ENCODE measurements at places on chromosomes 2 and 18. TPM values are rescaled to one million over a fixed set of nuclear protein-coding genes. Genes with fewer than 3 reads are reported as not detected.
A peak's percentile ranks its signal among the peaks of the same experiment; 100 is the strongest.

CNOT9 gene
- total RNA-seq: 85.2 TPM

GRB14 gene
- 0.25 TPM for total RNA-seq

LIMS3 gene
- total RNA-seq: not detected

KLHL41 gene
- total RNA-seq: not detected

CDKL4 gene
- 1.6 TPM for total RNA-seq

LRRTM1 gene
- not detected for total RNA-seq

ADAM23 gene
- 7.7 TPM for total RNA-seq

DPP10 gene
- not detected for total RNA-seq

DNA sequence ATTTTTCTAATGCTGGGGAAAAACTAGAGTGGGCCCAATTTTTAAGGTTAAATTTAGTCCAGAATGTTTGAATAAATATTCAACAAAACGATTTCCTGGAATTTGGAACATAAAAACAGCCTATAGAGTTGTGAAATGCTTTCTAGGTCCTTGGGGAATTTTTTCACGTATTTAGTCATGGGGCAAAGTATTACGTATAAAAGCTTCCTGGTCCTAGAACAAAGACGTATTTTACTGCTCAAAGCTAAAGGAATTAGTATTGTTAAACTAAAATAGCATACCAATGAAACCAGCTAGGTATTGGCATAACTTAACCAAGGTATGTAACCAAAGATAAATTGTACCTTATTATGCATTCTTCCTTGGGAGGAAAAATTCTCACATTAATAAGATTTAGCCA lies 1.6 kb downstream of the SESTD1 start:
- DNase-seq: no peak

DNA sequence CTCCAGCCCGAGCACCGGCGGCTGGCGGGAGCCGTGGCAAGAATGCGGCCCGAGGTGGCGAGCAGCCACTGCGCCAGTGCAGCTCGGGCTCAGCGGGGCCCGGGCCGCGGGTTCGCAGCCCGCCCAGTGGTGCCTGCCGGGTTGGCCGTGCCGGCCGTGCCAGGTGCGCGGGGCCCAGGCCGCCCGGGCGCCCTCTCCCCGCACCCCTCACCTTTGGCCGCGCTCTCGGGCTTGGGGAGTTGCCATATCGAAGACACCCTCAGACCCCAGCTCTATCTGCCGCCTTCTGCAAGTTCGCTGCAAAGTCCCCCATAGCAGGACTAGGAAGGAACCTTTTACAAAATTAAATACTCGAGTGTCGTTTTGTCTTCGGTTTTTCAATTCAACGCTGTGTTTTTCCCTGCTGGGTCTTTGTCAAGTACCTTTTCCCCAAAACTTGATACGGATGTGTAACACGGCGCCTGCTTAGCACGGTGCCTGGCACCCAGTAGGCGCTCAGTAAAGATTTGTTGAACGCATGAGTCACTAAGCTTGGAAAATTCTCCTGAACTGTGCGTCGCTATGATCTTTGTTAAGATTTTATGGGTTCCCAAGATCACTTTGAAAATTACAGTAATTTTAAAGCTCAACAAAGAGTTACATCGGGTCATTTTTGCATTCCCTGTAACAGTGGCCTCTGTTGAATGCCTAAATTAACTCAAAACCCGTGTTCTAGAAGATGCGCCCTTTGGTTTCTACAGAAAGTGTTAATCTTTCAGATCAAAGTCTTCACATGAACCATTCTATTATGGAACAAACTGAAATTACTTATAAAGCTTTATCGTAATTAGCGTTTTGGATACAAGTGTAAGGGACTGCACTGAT lies 750 bp downstream of the STRADB start:
- peak; percentile 37 for DNase-seq

GRCh38 chr2:179558010-179558934 lies 293.6 kb upstream of the SESTD1 start:
- peak; percentile 34 for DNase-seq

DNA sequence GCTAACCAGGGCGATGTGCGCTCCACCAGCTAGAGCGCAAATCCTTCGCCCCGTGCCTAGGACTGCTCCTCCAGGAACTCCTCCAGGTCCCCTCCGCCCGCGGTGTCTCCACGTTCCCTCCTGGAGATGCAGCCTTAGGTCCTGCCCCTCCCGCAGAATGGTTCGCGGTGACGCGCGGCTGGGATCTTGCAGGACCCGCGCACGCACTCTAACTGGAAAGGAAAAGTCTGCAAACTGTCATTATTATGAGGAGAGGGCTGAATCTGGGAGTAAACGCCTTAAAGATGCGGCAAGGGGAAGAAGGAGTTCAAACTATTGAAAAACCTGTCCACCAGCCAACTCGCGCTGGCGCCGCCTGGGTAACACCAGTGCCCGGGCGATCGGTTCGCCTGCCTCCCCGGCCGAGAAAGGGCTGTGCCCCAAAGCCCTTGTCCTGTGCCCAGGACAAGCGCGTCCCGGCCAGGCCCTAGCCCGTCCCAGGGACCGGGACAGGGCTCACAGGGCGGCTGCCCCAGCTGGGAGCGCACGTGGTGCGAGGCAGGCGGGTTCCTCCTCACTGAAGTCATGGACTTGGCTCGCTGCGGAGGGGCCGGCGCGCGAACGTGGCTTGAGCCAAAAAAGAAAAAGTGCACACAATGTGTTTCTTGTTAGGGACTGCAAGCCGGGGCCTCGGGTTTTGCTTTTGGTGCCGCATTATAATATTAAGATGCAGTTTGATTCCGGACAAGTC lies 5.5 kb upstream of the ID2 start:
- DNase-seq: peak; percentile 34

DNA sequence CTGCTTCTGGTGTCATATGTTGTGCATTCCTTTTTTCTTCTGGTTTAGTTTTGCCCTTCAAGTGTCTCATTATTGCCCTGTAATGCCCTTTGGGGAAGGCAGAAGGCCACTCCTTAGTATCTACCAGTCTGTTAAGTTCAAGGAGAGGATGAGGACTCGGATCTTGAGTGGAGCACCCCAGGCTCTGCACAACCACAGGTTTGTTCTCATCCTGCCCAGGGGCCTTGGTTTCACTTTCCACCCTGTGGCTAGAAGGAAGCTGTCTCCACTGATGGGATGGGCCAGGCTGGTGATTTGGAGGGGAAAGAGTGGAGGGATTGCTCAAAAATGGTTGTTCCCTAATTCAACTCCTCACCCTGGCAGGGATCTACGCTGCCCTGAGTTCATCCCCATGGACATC lies 30.2 kb upstream of the RAB11FIP5 start:
- no peak for DNase-seq

- no peak for DNase-seq
These were observed 35.1 kb downstream of the GALM start for GRCh38 chr2:38700881-38701458.

DNA sequence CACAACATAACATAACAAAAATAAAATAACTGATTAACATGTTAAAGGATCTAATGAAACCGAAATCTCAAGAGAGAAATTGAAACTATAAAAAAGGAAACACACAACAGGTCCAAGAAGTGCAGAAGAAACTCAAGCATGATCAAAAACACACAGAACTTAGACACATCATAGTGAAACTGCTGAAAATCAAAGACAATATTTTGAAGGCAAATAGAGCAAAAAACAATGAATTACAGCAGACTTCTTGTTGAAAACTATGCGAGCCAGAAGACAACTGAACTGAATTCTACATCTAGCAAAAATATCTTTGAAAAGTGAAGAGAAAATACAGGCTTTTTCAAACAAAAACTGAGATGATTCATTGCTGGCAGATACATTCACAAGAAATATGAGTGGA lies 61.3 kb downstream of the UGP2 start:
- DNase-seq: no peak

GRCh38 chr2:44477657-44478414 lies 116.1 kb downstream of the CAMKMT start:
- no peak for DNase-seq

GRCh38 chr18:74828200-74828599 lies 230.5 kb downstream of the ZNF407 start:
- DNase-seq: no peak

DNA sequence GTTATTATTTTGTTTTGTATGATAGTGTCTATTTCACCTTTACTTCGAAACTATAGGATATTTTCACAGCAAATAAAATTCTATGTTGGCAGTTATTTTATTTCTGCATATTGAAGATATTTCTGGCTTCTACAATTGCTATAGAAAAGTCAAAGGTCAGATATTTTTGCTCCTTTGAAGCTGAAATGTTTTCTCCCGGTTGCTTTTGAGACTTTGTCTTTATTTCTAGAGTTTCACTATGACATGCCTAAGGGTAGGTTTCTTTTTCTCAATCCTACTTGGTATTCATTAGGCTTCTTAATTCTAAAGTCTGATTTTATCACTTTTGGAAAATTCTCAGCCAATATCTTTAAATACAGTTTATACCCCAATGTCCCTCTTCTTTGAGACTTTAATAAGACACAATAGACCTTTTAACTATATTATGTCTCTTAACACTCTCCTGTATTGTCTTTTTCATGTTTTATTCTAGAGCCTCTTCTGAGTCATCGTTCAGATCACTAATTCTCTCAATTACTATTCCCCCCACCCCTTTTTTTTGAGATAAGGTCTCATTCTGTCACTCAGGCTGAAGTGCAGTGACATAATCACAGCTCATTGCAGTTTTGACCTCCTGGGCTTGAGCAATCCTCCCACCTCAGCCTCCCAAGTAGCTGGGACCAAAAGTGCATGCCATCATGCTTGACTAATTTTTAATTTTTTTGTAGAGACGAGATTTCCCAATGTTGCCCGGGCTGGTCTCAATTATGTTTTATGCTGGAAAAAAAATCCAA lies 50.5 kb downstream of the USP37 start:
- no peak for DNase-seq

GRCh38 chr2:234478121-234478858 lies 18.6 kb downstream of the ARL4C start:
- no peak for DNase-seq

DNA sequence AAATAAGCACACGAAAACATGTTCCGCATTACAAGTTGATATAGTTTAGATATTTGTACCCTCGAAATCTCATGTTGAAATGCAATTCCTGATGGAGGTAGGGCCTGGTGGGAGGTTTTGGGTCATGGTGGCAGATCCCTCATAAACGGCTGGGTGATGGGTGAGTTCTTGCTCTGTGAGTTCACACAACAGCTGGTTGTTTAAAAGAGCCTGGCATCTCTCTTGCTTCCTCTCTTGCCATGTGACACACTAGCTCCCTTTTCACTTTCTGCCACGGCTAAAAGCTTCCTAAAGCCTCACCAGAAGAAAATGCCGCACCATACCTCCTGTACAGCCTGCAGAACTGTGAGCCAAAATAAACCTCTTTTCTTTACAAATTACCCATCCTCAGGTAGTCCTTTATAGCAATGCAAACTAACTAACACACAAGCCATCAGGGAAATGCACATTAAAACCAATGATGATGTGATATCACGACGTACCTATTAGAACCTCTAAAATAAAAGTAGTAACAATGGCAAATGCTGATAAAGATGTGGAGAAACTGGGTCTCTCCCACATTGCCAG lies 188.5 kb downstream of the ANAPC1 start:
- DNase-seq: no peak

DNA sequence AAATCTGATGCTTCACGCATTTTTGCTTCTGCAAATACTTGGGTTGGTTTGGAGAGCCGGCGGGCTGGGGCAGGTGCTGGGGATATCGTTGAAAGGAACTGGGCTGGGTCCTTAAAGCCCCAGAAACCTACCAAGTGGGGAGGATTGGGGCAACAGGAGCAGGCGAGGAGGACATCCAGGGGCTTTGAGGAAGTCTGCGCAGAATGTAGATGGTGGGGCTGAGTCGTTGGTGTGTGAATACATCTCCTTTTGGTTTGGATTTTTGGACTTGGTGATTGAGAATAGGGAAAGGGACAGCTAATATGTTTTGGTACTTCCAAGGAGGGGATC lies 1.1 kb downstream of the DCC start:
- DNase-seq: no peak

DNA sequence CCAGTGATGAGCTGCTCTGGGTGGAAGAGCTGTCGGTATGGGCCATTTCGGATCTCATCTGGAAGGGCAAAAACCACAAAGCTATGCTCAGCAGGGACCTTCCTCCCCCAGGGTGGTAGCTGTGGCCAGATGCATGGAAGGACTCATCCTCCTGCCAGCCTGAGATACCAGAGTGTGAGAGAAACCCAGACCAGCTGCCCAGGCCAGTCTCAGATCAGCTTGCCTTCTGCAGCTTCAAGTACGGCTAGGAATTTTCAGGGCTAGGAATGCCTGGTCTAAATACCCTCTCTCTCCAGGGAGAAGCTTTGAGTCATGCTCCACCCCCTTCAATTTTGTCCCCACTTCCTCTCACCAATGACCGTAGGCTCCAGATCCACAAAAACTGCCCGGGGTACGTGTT lies 1.4 kb upstream of the TUBA4B start:
- no peak for DNase-seq

DNA sequence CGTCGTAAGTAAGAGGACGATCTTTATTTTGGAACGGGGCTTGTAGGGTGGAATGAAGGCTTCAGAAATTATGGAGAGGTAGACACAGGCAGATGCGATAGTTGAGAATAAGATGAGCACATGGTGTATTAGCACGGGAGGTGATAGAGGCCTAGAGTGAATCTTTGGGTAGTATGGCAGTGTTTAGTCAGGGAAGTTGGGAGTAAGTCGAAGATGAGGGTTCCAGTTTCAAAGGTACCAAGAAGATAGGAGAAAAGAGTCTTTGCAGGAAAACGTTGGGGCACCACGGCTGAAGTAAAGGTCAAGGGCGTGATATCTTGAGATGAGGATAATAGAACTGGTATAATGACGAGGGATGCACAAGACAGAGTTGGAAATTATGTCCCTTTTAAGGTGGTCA lies 654 bp downstream of the PIK3C3 start:
- peak; percentile 18 for DNase-seq

GRCh38 chr2:225052703-225053102 lies 10.4 kb upstream of the DOCK10 start:
- no peak for DNase-seq

- DNase-seq: no peak
These were observed 3.8 kb downstream of the CATIP start for GRCh38 chr2:218360453-218360852.

DNA sequence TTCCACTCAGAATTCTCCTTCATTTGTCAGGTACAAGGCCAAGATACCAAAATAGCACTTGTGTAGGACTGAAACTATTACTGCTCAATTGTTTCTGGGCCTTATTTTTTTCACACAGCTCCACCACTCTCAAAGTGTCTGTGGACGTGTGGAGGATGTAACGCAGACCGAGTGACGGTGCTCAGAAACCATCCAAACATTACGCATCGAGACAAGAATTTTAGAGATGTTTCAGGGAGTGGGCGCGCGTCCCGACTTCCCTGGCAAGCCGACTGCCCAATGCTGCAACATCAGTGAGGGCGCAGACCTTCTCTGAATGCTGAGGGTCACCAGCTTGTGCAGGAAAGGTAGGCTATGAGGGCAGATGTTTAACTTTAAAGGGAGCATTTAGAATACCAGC lies 108.4 kb downstream of the GATA6 start:
- DNase-seq: no peak

DNA sequence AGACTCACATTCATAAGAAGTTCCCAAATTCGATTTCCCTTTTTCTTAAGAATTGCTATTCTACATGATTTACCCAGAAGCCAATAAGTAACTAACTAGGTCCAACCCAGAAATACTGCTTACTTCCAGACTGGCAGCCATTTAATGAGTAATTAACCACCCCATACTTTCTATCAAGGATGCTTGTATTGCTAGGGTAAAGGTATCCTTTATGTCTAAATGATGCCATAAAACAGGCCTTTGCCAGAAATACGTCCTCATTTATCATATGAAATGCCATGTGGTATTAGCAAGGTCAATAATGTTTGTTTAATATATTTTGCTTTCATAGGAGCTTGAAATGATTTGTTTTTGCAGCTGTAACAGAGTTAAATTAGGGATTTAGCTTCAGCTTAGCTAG lies 56.1 kb downstream of the PLEKHM3 start:
- no peak for DNase-seq

All from G401 (cell line).